ENCODE measurements at places on chromosomes 13 and 19.

GRCh38 chr19:4861147-4861546 lies 6.3 kb downstream of the PLIN3 start:
- no peak for DNase-seq

DNA sequence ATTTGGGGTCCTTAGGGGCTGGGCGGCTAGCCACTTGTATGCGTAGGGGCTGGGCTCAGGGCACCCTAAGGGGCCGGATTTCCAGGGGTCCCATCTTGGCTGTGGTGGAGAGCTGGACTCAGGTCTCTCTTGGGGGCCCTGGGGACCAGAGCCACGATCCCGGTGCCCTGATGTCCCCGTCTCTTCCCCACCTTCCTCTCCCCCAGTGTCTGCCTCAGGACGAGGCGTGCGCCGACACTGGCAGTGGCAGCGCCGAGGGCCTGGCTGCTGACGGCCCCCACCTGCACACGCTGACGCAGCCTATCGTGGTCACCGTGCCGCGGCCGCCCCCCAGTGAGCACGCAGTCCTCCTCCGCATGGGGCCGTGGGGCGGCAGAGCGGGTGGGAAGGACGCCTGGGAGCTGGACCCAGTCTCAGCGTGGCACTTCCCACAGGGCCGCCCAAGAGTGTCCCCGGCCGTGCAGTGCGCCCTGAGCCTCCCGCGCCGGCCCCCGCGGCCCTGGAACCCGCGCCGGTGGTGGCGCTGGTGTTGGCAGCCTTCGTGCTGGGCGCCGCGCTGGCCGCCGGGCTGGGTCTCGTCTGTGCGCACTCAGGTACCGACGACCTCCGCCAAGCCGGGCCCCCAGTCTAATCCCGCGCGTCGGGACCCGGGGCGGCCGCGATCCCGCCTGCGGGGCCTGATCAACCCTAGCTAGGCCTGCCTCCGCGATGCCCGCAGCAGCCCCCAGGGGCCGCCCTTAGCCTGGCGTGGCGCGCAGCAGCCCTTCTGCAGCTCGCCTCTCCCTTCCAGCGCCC lies 2.7 kb upstream of the SNAPC2 start:
- peak; percentile 57 for DNase-seq

DNA sequence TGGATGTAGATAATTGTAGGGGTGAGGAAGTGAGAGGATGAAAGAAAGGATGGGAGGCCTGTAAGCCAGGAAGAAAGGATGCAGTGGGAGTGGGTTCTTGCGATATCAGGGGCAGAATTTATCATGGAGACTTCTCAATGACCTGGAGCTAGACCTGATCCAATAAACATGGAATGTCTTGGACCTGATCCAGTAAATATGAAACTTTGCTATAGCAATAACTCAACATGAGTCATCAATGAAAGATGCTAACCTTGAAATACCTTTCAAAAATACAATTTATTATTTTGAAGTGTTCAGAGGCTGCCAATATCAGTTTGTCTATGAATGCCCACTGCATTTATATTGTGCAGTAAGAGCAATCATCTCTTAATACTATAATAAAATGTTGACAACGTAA lies 279.5 kb downstream of the POU4F1 start:
- DNase-seq, result no peak

GRCh38 chr13:74052402-74052928 lies 81.7 kb downstream of the KLF12 start:
- DNase-seq, result no peak

DNA sequence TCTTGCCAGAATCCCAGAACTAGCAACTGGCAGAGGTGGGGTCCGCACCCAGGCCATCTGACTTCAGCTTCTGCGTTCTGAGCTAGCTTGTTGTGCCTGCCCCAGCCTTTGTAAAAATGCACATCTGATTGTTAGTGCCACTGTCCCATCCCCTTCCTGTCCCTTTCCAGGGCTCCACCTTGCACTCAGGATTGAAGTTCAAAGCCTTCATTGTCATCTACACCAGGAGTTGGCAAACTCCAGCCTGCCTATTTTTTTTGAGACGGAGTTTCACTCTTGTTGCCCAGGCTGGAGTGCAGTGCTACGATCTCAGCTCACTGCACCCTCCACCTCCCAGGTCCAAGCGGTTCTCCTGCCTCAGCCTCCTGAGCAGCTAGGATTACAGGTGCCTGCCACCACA lies 2.9 kb downstream of the THOP1 start:
- no peak for DNase-seq

GRCh38 chr13:50527188-50527587 lies 316.3 kb downstream of the DLEU7 start:
- no peak for DNase-seq

DNA sequence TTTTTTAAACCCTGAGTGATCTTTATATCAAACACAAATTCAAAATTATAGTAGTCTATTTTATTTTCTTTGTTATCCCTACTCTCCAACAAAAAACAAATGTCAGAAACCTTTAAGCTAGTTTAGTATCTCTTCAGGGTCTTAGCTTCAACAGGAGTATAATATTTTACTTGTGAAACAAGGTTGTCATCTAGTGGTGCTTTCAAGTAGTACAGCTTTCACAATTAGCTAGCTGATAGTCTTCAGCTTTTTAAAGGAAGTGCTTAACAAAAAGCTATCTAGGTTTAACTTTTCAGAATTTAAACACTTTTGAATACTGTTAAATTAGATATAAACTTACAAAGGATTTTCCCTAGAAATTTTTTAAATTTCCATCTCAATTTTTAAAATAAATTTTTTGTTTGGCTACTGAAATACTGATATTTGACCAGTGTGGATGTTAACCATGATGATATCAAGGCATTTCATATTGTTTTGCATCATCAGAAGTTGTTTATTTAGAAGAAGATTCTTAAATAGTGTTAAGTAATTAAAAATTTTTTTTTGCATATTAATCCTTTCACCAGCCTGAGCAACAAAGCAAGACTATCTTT lies 34.2 kb downstream of the TDRD3 start:
- peak; percentile 72 for DNase-seq

- no peak for DNase-seq
Measured at GRCh38 chr19:50777830-50778303, 7.6 kb downstream of the GPR32 start.

GRCh38 chr19:10503002-10503789 lies at the start of gene KEAP1:
Gene KEAP1 (minus strand): TSS chr19:10503356. CDS start chr19:10500033, 3,323 bp downstream.
- peak; percentile 36 for DNase-seq
